ENCODE measurements at places on chromosomes 2 and 18.
A peak's percentile ranks its signal among the peaks of the same experiment; 100 is the strongest.

GRCh38 chr2:71576541-71576940 is 123.2 kb downstream of the DYSF start:
- no peak for DNase-seq

DNA sequence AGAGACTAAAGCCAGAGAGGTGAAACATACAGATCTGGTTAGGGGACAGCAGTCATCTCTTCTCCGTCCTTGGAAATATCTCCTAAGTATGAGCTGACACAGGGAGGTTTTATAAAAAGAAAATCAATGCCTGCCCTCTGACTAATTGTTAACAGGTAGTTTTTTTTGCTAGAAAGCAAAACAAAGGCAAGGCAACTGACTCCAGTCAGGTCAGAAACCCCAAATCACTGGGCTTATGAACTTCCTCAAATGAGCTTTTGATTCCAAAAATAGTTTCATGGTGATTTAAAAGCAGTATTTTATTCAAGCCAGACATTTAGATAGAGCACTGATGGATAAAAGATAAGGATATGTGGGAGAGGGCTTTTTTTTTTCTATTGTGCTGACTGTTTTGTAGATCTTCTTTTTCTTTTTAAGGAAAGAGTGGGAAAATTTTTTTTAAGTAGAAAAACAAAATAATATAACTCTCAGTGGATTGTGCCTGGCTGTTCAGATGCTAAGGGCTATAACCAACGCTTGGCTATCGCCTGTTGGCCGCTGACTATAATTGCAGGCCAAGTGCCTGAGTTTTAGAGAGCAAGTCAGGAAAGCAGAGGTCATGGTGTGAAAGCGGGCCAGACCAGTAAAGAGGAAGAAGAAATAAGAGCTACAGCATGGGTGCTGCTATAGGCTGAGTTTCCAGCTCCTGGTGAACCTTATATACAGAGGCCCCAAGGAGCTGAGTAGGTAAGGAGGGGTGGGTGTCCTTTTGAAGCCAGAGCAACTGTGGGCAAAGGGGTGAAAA is 44.9 kb downstream of the MRPL35 start:
- no peak for DNase-seq

- DNase-seq: no peak
Measured at GRCh38 chr2:159506202-159506601, 110.1 kb downstream of the BAZ2B start.

DNA sequence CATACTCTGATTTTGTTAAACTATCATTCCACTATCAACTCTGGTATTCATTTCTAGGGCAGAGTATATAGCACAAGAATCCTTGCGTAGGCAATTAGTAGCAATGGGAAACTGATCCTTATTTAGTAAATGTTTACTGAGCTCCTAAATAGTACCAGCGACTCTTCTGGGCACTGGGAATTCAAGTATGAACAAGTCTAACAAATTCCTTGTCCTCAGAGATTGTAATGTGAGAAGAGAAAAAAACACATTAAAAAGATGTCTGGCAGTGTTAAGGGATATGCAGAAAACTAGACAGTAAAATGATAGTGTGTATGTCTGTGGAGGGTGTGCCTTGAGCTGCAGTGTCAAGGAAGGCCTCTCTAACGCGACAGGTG is 721 bp downstream of the METTL5 start:
- no peak for DNase-seq

- DNase-seq: no peak
Measured at GRCh38 chr2:147698166-147698565, 146.7 kb upstream of the ACVR2A start.

DNA sequence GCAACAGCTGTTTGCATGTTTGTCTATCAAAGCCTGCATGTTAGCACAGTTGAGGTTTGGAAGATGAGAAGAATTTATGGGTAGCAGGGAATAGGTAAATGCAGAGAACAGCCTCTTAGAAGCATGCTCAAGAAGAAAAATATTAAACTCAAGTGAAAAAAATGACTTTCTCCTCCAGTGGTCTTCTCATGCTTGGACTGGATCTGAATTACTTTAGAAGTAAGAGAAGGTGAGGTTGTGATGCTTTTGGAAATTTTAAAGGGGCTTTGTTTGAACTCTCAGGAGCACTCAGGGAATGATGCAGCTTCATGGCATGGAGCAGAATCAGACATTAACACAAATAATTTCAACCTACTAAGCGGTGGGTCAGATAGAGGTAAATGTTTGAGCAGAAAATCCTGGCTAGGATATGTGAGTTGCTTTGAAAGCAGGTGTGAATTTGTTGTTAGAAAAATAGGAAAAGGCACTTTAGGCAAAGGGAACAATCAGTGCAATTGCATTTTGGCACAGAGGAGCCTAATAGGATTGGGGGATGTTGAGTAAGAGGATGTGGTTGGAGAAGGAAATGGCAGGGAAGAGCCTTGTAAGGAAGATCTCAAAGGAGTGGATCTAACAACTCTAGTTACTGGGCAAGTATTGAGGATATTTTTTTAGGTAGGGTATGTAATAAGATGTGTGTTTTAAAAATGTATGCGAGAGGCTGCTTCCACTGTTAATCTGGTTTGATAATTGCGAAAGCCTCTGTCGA is 76.3 kb downstream of the DDX1 start:
- no peak for DNase-seq

- no peak for DNase-seq
Measured at GRCh38 chr2:65040400-65041261, 15.6 kb upstream of the CEP68 start.

GRCh38 chr2:186269536-186269935 is 216.5 kb upstream of the ZC3H15 start:
- no peak for DNase-seq

GRCh38 chr2:200450288-200450687 is 59.6 kb downstream of the KCTD18 start:
- no peak for DNase-seq

GRCh38 chr18:7037470-7037869 is 80.1 kb downstream of the LAMA1 start:
- no peak for DNase-seq

DNA sequence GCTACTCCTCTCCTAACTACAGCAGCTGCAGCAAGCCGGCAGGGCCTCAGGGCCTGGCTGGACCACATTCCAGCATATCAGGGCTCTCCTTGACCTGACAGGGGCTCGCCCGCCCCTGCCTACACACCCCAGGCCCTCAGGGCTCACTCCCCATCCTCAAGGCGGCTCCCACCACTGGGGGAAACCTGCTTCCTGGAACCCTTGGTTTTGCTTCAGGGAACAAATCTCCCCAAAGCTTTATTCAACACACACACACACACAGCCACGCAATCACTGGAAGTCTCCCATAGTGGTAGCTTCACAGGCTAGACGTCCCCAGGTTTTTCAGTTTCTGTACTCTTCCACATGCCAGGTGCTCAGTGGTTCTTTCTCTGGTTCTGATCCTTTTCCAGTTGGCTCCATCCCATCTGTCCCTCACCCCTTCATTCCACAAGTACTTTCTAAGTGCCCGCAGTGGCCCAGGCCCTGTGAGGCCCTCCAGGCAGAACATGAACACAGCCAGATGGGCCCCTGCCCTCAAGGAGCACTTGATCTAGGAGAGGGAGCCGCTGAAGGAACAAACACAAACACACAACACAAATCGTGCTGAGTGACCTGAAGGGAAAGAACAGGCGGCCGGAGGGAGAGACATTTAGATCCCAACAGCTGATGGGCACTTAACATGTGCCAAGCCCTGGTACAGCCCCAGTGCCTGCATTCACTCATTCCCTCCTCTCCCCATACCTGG is 51.1 kb downstream of the TNS1 start:
- no peak for DNase-seq

GRCh38 chr18:72086421-72086820 is 457.7 kb downstream of the CBLN2 start:
- peak; percentile 8 for DNase-seq

GRCh38 chr2:112345030-112346027 is 69.9 kb downstream of the ZC3H6 start:
- no peak for DNase-seq

DNA sequence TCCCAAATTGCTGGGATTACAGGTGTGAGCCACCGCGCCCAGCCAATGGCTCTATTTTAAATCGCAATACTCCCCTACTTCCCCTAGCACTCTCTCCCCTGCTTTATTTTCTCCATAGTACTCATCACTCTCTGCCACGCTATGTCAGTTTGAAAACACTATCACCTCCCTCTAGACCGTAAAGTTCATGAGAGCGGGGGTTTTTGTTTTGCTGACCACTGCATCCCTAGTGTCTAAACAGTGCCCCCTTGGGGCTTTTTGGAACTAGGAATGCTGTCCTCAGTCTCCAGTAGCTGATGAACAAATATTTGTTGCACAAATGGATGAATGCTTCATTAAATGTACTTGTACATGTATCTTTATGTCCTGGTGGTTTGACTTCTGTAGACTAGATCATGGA is 44.1 kb downstream of the ATOH8 start:
- no peak for DNase-seq

GRCh38 chr2:37843556-37843955 is 81.5 kb upstream of the RMDN2 start:
- DNase-seq: no peak
